ENCODE measurements at places on chromosomes 12 and 14. TPM values are rescaled to one million over a fixed set of nuclear protein-coding genes. Genes with fewer than 3 reads are reported as not detected.

GRCh38 chr14:100840286-100841065 lies 14.6 kb downstream of the MEG3 start:
- no peak for DNase-seq

GRCh38 chr12:53734425-53734824 lies 7.2 kb upstream of the CALCOCO1 start:
- no peak for DNase-seq

GRCh38 chr12:121038861-121039668 lies at the start of gene OASL:
Gene OASL, minus strand, starts transcription at chr12:121039246. Its CDS starts 275 bp downstream, at chr12:121038971.
- no peak for DNase-seq

DNA sequence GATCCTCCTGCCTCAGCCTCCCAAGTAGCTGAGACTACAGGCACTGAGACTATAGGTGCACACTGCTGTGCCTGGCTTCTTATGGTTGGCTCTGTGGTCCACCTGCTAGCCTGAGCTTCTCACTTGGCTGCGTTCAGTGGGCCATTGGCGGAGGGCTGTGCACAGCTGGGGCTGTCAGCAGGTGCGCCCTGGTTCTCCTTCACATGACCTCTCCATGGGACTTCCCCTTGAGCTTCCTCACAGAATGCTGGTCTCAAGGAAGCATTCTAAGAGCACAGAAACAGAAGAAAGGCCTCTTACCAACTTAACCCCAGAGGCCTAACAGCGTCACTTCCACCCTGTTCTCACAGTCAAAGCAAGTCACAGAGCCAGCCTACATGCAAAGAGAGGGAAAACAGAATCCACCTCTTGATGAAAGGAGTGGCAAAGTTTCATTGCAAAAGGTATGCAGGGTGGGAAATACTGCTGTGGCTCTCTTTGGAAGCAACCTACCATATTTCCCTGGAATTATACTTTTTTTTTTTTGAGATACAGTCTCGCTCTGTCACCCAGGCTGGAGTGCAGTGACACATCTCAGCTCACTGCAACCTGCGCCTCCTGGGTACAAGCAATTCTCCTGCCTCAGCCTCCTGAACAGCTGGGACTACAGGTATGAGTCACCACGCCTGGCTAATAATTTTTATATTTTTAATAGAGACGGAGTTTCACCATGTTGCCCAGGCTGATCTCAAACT lies 9.3 kb downstream of the RILPL2 start:
- no peak for DNase-seq

Gene BATF
- total RNA-seq, result 0.82 TPM

Gene YY1
- 47.7 TPM for total RNA-seq

Gene FLVCR2
- total RNA-seq, result 2.9 TPM
